Fibroblast of mammary gland (primary cell): ENCODE measurements at places on chromosomes 7 and 10.

DNA sequence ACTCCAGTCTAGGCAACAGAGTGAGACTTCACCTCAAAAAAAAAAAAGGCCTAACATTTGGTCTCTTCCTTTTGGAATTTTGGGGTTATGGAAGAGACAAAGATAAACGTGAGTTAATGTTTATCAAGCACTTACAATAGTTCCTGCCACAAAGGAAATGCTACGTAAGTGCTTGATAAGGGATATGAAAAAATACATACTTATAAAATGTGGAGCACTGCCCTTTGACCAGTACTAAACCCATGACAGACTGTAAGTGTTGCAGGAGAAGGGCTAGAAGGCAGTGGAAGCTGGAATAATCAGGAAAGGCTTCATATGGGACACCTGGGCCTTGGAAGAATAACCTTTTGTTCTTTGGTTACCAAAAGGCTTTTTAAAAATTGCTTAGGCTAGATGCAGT is 25.5 kb downstream of the TMEM248 start:
- no peak for DNase-seq

DNA sequence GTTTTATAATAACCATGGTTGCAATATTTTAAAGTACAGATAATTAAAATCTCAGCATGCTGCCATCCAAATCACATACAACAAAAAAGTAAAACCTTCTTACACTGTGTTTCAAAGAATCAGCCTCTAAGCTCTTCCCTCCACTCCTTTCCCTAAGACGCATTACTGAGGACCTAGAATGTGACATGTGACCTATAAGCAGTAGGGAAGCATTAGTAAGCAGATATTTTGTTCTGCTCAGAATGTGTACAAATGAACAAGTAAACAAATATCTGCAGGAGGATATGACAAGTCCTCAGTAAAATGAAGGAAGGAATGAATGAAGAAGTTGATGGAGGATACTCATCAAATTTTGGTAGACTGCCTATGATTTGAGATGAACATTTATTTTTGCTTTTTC is 49.1 kb downstream of the RAB11FIP2 start:
- DNase-seq = no peak

GRCh38 chr10:125396676-125397075 is 236.3 kb upstream of the CTBP2 start:
- peak; percentile 88 for DNase-seq

DNA sequence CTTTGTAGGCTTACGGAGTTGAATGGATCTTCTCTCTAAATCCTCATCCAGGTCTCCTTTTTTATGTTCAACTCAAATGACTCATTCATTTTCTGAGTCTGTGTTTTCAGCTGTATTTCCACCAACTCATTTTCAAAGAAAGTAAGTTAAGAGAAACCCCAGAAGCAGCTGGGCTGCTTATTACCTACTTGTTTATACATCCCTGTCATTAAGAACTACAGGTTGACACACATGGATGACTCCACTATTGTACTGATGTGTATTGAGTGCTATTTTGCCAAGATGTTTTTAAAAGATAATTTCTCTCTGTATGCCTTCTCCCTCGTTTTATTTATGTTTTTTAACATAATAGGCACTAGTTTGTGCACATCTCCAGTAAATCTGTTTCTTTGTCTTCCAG is 41.9 kb downstream of the DGKI start:
- DNase-seq = no peak

DNA sequence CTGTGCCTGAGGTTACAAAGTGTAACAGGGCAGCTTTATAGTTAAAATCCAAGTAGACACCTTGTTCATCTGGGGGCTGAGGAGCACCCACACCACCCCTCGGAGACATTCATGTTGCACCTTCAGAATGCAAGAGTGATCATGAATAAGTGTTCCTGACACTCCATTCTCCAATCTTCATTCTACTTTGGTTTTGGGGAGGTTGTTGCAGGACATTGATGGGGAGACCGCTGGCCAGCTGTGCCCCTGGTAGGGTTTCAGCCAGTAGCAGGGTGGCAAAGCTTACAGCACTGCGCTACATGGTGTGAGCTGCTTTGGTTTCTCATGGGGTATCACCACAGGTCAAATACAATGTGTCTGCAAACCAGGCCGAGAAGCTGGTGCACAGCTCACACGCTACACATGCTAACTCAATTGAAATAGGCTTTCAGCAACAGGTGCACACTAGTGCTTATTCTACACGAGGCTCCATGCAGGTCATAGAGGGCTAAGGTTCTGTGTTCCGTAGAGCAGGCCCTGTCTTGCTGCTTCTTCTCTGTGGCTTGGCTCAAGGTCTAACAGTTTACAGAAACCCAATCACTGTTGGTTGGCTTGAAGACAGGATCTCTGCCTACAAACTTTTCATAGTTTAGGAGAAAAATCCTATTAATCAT is 317.4 kb upstream of the ZNF32 start:
- DNase-seq = no peak

DNA sequence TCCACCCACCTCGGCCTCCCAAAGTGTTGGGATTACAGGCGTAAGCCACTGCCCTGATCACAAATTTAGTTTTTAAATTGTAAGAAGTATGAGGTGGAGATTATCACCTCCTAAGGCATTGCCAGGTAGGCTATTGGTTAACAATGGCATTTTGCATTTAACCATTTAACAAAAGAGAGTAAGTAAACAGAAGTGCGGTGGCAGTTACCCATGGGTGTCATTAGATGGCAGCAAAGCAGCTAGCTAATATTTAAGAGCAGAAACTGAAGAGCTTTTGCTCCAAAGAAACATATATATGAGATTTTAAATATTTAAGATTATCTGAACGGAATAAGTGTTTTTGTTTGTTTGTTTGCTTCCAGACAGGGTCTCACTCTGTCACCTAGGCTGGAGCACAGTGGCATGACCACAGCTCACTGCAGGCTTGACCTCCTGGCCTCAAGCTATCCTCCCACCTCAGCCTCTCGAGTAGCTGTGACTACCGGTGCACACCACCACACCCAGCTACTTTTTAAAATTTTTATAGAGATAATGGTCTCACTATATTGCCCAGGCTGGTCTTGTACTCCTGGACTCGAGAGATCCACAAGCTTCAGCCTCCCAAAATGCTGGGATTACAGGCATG is 325.5 kb upstream of the C7orf33 start:
- peak; percentile 48 for DNase-seq

DNA sequence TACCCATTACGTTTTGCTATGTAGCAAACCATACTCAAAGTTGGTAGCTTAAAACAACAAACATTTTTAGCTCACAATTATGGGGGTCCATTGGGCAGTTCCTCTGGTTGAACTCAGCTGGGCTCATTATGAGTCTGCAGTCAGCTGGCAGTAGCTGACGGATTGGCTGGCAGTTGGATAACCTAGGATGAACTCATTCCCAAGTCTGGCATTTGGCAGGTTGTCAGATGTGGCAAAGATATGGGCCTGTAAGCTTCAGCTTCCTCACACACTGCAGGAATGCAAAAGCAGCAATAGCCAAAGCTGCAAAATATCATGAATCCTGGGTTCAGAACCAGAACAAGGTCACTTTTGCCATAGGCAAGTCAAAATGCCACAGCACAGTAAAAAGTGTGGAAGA is 412.2 kb upstream of the SORCS1 start:
- no peak for DNase-seq

GRCh38 chr10:132332433-132332754 is 401 bp downstream of the LRRC27 start:
- no peak for DNase-seq

DNA sequence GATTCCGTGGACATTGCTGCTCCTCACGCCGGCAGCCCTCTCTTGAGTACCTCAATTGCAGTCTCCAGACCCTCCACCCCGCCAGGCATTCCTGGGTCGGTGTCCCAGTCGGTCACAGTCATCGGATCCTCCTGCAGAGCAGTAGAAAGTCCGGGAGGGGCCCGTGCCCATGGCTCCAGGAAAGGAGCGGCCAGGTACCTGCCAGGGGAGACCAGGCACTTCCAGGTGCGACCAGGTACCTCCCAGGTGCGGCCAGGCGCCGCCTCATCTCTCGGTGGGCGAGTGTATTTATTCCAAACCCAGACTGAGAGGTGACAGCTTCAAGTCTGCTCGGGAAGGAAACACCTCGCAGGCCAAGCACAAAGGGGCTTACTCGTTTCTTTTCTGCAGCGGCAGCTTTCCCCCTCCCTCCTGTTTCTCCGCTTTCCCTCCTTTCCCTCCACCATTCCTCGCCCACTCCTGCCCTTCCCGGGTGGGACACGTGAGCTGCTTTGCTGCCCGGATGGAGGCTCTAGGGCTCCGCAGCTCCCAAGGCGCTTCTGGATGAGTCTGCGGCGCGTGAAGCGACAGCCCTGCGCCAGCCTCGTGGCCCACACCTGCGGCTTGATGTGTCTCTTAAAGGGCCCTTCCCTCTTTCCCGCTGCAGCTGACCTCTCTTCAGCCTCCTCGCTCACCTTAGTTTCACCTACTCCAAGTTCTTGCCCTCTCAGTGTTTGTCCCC is 39.4 kb upstream of the AGK start:
- no peak for DNase-seq

DNA sequence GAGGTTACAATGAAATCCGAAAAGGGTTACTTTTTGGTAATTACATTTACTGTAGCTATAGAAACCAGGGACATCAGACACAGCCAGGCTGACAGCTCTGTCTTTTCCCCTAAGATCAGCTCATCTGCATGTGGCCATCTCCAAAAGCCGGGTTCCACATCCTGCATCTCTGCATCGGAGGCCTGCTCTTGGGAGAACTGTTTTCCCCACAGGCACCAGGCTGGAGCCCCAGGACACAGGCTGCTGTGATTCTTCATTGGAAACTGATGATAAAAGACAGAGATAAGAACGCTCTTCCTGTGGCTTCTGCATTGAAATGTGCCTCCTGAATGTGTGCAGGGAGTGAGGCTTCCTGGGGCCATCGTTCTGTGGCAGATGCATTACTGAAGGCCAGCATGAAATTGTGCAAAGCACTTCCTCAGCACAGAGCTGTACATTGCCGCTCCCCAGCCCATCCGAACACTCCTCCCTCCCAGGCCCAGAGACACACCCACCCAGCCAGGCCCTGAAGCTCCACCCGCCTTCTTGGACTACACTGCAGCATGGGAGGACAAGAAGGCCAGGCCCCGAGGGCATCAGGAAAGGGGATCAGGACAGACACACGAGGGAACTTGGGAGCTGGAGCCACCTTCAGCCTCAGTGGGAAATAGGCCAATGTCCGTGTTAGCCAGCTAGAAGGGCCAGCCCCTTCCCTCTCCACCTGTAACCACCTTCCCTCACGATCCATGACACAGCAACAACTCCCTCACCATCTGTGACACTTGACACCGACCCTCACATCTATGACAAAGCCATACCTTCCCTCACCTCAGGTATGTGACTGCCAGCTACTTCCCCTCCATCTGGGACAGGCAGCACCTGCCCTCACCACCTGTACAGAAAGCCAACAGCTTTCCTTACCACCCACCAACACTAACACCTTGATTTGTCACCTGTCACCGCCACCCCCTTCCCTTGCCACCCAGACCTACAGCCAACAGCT is 113.2 kb downstream of the GRID1 start:
- DNase-seq = no peak

DNA sequence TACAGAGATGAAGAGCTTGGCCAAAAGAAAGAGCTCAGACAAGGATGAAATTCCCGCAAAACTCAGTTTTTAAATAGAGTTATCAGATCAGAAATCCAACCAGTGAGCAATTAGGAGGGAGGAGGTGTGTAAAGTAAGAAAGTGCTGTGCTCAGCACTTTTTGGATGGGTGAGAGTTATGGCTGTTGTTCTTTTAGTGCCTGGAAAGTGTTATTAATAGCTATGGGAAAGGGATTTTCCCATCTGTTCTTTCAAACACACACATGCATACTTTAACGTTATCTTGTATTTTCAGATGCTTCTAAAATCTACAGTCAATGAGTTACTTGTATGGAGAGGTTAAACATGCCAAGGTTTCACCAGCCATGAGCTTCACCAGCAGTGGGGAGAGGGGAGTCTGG is 107.3 kb upstream of the TMEM72 start:
- DNase-seq = no peak

DNA sequence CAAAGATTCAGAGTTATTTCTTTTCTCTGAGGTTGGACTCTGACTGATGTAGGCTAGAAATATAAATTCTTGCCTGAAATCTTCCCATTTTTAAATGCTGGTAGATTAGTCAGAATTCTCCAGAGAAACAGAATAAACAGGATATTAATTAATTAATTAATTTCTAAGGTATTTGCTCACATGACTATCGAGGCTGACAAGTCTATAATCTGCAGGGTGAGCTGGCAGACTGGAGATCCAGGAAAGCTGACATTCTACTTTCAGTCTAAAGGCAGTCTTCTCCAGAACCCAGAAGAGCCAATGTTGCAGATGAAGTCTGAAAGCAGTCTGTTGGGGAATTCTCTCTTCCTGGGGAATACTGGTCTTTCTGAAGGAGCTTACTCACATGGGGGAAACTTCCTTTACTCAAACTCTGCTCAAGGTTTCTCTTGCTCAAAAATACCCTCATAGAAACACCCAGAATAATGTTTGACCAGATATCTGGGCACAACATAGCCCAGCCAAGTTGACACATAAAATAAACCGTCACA is 189.7 kb downstream of the KIF20B start:
- no peak for DNase-seq

GRCh38 chr10:71454347-71454746 is 57.6 kb downstream of the CDH23 start:
- DNase-seq = no peak

GRCh38 chr10:6669269-6669859 is 89.3 kb upstream of the PRKCQ start:
- DNase-seq = peak; percentile 73

DNA sequence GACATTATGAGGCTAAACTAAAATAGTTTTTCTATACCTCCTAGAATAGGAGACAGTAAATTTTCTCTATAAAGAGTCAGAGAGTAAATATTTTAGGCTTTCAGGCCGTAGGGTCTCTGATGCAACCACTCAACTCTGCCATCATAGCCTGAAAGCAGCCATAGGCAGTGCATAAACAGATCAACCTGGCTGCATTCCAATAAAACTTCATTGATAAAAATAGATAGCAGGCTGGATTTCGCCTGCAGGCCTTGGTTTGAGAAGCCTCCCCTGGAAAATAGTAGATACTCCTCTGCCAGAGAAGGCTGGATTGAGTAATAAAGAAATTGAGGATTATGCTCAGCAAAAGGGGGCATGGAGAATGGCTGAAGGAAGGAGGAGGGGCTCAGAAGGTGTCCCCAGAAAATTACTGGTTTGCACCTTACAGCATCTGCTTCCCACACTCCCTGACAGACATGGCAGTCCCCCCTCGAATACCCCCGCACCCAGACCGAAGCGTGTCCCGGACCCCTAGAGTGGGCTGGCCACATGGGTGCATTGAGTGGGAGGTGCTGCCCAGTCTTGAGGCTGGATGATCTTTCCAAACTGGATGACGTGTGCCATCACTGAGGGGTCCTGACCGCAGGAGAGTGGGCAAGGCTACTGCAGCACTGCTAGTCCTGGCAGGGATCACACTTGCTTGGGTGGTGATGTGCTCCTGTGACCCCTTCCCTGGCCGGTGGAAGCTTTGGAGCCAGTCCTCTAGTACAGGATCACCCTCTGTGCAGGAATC is 126.6 kb downstream of the PTPN20 start:
- no peak for DNase-seq

DNA sequence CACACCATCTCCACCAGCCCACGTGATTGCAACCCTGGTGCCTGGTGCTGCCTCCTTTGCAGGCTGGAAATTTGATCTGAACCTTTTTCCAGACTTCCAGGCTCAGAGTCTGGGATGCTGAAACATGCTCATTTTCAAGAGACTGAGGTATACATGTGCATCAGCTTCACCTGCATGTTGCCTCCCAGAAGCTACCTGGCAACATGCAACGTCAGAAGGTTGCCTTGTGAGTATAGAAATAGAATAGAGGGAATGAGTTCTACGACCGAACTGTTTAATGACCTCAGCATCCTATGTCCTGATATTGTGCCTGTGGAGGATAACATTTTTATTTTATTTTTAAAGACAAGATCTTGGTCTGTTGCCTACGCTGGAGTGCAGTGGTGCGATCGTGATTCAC is 1.9 kb upstream of the ZNF212 start:
- no peak for DNase-seq
